Amniotic stem cell (primary cell): ENCODE measurements at places on chromosomes 3 and 15.

- DNase-seq: no peak
Measured at GRCh38 chr15:51075364-51075763, 19.3 kb downstream of the TNFAIP8L3 start.

DNA sequence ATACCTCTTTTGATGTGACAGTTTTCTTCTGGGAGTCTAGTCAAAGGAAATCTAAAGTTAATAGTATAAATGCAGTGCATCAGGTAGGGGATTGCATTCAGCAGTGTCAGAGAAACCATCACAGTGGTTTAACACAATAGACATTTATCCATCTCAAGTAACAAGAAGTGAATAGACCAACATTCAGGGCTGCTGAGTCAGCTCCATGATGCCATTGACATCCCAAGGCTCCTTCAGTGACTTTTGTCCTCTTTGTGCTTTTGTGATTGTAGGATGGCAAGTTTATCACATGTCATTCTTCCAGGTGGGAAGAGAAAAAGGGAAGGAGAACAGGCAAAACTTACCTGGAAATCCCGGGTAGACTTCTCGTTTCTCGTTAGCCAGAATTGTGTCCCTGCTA lies 158.3 kb downstream of the TMEM108 start:
- DNase-seq: no peak

- peak; percentile 59 for DNase-seq
Measured at GRCh38 chr15:74438721-74439316, 5.1 kb upstream of the SEMA7A start.

DNA sequence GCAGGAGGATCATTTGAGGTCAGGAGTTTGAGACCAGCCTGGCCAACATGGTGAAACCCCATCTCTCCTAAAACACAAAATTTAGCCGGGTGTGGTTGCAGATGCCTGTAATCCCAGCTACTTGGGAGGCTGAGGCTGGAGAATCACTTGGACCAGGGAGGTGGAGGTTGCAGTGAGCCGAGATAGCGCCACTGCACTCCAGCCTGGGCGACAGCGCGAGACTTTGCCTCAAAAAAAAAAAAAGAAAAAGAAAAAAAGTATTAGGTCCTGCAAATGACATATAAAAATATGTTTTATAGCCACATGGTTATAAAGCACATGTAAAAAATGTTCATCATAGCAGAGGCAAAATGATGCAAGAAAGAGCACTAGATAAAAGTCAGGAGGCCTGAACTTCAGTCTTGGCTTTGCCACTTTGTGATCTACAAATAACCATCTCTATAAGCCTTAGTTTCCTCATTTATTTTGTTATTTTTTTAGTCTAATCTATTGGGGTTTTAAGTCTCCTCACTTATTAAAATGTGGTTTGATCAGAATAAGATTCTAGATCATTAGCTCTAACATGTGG lies 4.9 kb downstream of the SLC12A6 start:
- DNase-seq: no peak

- DNase-seq: no peak
Measured at GRCh38 chr3:19263606-19264005, 115.3 kb downstream of the KCNH8 start.

DNA sequence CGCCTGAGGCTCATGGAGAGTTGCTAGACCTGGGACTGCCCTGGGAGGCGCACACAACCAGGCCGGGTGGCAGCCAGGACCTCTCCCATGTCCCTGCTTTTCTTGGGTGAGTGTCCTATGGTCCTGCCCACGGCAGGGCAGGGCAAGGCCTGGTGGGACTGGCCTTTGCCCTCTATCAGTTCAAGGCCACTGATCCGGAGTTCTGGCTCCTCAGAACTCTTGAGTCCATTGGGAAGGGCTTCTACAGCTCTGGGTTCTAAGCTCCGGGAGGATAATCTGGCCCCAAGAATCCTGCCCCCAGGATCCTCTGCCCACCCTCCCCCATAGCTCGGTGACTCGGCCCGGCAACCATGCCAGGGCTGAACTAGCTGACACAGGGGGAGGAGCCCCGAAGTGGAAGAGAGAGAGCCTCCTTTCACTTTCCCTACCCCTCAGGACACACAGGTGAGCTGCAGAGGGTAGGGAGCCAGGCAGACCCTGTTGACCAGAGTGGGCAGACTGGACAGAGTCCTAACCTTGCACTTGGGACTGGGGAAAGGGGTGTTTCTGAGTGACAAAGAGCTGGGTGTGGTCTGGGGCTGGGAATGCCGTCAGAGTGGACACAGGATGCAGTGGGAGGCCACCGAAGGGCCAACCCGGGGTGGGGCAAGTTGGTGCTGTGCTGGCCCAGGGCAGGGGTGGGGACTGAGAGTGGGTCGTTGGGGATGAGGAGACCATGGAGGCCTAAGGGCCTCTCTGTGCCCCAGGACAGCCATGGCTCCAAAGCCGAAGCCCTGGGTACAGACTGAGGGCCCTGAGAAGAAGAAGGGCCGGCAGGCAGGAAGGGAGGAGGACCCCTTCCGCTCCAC lies 664 bp downstream of the PARP3 start:
- no peak for DNase-seq

GRCh38 chr3:152619691-152620090 lies 215.2 kb upstream of the P2RY1 start:
- DNase-seq: no peak

DNA sequence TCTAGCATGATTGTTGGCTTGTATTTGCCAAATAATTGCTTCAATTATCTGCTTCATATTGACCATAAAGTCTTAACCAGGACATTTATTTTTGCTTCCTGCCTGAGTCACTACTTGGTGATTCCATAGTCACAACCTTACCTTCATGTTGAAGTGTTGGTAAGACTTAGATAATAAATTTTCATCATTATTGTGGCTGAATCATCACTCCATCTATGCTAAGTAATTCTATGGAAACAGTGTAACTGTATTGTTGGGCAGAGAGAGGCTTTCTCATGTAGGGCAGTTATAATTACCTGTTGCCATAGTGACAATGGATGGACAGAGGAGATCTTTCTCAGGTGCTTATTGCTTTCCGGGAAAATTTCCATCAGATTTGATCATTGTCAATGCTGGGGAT lies 330.7 kb upstream of the LRRC3B start:
- no peak for DNase-seq

DNA sequence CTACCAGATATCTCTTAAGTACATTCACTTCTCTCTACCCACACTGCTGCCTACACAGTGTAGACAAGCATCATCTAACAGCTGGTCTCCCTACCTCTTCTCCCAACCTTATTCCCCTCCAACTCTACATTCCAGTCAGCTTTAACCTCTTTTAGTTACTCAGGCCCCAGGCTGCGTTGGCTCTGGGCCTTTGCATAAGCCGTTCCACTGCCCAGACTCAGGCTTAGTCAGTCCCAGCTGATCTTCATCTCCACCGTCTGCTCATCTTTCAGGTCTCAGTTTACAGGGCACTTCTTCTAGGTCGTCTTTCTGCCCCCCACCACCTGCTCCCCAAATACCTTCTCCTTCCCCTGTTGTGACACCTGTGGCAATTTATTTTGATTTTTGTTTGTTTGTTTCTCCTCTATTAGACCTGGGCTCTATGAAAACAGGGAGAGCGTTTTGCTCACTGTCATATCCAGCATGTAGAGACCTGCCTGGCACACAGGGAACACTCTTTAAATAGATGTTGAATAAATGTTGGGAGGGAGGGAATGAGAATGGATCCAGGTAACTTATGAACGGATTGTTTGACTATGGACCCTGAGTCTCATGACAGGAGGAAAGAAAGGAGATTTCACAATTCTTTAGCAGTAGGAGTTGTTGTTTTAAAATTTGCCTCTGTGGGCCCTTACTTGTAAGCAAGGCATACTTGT lies 11.1 kb downstream of the SLC27A2 start:
- DNase-seq: no peak

DNA sequence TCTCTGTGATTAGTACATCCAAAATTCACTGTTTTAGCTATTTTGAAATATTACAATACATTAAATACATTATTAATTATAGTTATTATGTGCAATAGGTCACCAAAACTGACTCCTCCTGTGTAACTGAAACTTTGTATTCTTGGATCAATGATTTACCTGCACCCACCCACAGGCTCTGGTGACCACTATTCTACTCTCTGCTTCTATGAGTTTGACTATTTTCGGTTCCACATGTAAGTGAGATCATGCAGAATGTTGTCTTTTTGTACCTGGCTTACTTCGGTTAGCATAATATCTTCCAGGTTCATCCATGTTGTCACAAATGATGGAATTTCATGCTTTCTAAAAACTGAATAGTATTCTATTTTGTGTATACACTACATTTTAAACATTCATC lies 43.8 kb downstream of the SLC2A2 start:
- DNase-seq: no peak

- DNase-seq: no peak
Measured at GRCh38 chr3:98990657-98991056, 89.2 kb upstream of the DCBLD2 start.

- no peak for DNase-seq
Measured at GRCh38 chr3:17740721-17741141, 1.7 kb downstream of the TBC1D5 start.
